ENCODE measurements at places on chromosomes 4 and X.

- no peak for DNase-seq
Measured at GRCh38 chr4:26379837-26380236, 59.0 kb downstream of the RBPJ start.

GRCh38 chr4:147409350-147409749 is 71.5 kb upstream of the EDNRA start:
- no peak for DNase-seq

DNA sequence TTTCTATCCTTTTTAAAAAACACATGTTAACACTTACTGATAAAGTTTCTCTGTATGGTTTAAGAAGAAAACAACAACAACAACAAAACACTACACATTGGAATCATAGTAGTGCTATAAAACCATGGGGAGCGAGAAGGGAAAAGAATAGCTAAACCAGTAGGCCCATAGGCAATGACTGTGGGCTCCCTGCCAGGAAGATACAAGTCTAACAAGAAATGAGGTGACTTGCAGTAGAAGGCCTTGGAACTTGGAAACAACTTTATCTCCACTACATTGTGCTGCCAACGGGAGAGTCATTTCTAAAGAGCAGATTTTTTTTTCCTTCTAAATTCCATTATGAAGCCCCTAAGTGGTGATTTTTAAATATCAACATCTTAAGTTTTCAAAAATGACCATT is 78.0 kb downstream of the GPC4 start:
- DNase-seq: no peak

DNA sequence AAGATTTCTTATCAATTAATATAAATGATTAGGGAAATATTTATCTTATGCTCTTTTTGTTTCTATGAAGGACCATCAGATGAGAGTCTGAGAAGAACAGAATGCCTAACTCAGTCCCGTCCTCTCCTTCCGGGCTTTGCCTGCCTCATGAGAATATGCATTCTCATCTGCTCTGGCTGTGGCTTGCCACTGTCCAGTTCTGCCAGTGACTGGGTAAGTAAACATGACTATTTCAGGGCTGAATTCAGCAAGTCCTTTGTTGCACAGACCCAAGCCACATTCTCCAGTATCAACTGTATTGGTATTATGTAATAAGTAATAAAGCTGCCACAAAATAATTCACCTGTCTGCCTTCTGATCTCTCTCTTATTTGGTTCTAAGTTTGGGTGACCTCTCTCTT is 110.7 kb downstream of the WDFY3 start:
- no peak for DNase-seq

- DNase-seq: no peak
Measured at GRCh38 chrX:18537524-18537923, 112.1 kb downstream of the CDKL5 start.

- peak; percentile 76 for DNase-seq
Measured at GRCh38 chr4:23934915-23935314, 45.1 kb upstream of the PPARGC1A start.

Data from EL (cell line).